ENCODE measurements at places on chromosomes 2 and 18.

DNA sequence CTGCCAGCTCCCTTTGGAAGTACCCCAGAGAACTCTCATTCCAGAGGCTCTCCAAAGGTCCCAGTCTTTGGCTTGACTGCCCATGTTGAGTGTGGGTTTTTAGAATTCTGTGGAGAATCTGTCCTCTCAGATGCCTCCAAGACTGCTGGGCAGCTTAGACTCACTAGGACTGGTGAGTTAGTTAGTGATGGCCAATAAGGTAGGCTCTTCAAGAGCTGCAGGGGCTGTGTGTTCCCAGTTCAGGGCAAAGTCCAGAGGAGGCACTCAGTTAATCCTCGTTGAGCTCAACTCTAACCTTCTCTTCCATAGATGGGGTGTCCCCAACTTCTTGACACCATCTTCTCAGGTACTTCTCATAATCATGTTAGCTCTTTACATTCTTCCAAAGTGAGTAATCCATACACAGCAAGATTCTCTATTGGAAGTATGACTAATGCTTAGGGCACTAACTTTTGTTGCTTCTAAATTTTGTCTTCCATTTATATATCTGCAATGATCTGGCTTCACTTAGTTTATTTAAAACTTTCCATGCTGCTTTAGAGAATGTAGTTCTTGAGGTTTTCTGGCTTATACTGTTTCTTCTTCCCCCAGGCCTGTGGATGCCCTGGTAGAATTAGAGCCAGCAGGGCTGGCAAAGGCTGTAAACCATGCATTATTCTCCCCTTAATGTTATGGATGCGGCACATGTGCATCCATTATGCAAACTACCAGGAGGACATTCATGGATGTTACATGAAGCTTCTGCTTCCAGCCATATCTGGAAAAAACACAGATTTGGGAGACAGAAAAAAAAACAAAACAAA lies 88.9 kb downstream of the POLE4 start:
- H3K27me3 ChIP-seq, result no peaks in the 10 kb centered on the region
- DNase-seq, result no peak
- no peaks in the 10 kb centered on the region for H3K36me3 ChIP-seq

DNA sequence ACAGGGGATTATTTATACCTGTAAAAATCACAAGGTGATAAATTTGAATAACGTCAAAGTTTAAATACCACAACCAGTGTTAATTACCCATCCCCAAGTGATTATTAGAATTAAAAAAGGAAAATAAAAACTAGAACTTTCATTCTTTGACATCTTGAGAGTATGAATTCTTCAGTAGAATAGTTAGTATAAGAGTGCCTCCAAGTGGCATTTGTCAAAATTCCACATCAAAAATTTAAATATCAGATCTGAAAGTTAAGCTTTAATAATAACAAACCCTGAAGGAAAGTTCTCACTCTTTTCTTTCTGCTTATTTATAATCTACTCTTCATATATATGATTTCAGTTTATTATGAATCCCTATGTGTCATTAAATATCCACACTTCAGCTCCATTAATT lies 273.7 kb upstream of the KYNU start:
- no peak for DNase-seq
- H3K36me3 ChIP-seq, result no peaks in the 10 kb centered on the region
- no peaks in the 10 kb centered on the region for H3K27me3 ChIP-seq
- H3K4me3 ChIP-seq, result no peak overlapping the region
- no peak overlapping the region for H3K27ac ChIP-seq

GRCh38 chr2:71665168-71666093 lies 212.1 kb downstream of the DYSF start:
- H3K4me3 ChIP-seq, result no peak overlapping the region
- H3K4me1 ChIP-seq, result no peaks in the 10 kb centered on the region
- no peak overlapping the region for H3K27ac ChIP-seq
- no peaks in the 10 kb centered on the region for H3K27me3 ChIP-seq

DNA sequence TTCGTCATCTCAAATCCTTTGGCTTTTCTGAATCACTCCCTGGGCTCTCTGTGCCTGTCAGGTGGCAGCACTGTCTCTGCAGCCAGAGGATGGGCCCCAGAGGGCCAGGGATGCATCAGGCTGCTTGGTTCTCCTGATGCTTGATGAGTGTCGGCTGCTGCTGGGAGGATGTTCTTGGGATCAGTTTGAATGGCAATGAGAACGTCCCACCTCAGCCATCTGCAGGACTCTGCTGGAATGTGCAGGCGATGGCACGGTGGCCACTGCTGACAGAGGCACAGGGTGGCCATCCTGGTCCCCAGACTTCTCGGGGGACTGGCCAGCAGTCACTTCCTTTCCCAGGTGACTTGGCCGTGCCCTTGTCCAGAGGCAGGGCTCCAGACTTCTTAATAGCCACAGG lies 146.0 kb downstream of the FAM210A start:
- H3K4me3 ChIP-seq, result no peak overlapping the region
- H3K36me3 ChIP-seq, result no peaks in the 10 kb centered on the region
- DNase-seq, result no peak
- no peaks in the 10 kb centered on the region for H3K27me3 ChIP-seq
- no peak overlapping the region for H3K27ac ChIP-seq
- H3K4me1 ChIP-seq, result no peaks in the 10 kb centered on the region

DNA sequence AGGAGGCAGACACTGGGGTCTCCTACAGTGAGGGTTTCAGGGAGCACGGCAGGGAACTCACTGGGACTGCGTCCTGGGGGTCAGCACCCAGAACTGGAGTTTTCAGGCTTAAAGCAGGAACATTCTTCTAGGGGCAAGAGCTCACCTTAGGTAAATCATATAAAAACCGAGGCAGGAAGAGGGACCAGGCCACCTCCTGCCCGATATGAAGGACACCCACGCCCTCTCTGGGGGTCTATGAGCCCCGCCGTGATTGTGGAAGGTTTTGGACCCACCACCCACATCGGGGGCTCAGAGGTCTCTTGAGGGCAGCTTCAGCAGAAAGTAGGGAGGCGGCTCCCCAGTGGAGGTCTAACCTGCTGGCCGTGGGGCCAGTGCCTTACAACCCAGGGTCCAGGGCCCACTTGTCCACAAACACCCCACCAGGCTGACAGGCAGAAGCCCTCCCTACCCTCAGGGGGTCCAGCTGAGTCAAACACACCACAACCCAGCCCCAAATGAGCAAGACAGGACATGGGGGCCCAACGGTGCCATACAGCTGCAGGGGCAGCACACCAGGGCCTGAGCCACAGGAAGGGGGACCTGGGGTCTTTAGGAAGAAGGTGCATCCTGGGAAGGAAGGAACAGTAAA lies 25.3 kb downstream of the CROCC2 start:
- DNase-seq, result no peak
- no peaks in the 10 kb centered on the region for H3K36me3 ChIP-seq
- H3K4me1 ChIP-seq, result no peaks in the 10 kb centered on the region

DNA sequence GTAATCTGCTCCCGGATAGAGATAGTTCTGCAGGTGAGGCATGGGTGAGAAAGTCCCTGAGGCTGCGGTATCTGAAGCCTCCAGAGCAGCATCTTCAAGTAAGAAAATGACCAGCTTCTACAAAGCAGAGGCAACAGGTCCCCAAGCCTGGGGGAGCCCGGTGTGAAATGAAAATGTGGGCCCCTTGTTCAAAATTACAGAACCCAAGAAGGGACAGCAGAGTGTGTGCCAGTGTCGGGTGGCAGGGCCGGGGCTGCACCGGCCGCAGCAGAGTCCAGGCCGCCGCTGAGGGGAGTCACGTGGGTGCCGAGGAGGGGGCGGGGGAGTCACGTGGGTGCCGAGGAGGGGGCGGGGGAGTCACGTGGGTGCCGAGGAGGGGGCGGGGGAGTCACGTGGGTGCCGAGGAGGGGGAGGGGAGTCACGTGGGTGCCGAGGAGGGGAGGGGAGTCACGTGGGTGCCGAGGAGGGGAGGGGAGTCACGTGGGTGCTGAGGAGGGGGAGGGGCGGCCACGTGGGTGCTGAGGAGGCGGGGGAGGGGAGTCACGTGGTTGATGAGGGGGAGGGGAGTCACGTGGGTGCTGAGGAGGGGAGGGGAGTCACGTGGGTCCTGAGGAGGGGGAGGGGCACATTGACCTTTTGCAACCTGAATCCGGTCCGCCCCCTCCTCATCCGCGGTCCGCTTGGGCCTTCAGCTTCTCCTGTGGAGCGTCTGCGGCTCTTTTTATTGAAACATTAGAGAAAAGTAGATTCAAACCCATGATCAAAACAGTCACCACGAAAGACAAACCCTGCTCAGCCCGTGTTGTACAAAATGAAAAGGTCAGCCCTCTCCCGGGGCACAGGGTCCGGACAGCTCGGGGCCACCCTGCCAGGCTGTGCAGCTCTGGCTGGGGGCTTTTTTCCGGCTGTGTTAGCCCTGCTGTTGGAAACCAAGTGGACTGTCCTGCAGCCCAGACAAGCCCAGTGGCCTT lies 10.4 kb downstream of the COLEC11 start:
- no peaks in the 10 kb centered on the region for H3K4me1 ChIP-seq
- H3K36me3 ChIP-seq, result no peaks in the 10 kb centered on the region
- H3K27me3 ChIP-seq, result no peaks in the 10 kb centered on the region
- no peak overlapping the region for H3K4me3 ChIP-seq
- DNase-seq, result peak; percentile 24

DNA sequence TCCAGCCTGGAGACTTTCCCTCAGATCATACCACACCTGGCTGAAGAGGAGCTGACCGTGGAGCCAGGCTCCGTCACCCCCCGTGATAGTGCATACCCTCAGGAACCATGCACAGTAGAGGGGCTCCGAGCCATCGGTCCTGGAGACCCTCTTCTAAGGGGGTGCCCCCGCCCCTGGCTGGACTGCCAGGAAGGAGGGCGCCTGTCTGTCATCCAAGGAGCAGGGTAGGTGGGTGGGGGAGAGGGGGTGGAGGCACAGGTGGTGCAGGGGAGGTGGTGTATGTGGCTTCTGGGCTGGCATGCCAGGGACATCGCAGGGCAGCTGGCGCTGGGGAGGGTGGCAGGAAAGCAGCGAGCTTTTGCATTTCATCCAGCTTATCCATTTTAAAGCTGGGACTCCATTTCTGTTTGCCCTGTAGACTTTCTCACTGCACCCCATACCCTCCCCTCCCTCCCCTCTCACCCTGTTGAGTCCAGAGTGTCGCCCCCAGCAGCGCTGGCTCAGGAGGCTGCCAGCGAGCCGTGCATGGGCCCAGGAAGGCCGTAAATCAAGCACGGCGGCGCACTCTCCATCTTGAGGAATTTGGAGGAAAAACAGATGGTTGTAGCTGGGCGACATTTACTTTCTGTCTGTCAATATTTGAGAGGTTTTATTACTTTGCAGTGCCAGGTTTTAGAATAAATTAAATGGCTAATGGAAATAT lies 56.2 kb upstream of the HS6ST1 start:
- peaks cover 8% of the 10 kb centered on the region for H3K4me1 ChIP-seq
- no peak overlapping the region for H3K27ac ChIP-seq
- no peak for DNase-seq
- no peaks in the 10 kb centered on the region for H3K36me3 ChIP-seq
- H3K27me3 ChIP-seq, result no peaks in the 10 kb centered on the region

GRCh38 chr2:160372585-160372984 lies 121.0 kb downstream of the RBMS1 start:
- no peaks in the 10 kb centered on the region for H3K27me3 ChIP-seq
- H3K36me3 ChIP-seq, result no peaks in the 10 kb centered on the region

GRCh38 chr18:66916834-66917233 lies 312.9 kb upstream of the CDH19 start:
- peaks cover 4% of the 10 kb centered on the region for H3K4me1 ChIP-seq
- DNase-seq, result no peak
- H3K4me3 ChIP-seq, result no peak overlapping the region
- H3K27me3 ChIP-seq, result no peaks in the 10 kb centered on the region
- no peak overlapping the region for H3K27ac ChIP-seq
- H3K36me3 ChIP-seq, result no peaks in the 10 kb centered on the region

- 0 out of 2 replicates have a peak, but pooled peaks cover 6% of the 10 kb centered on the region for H3K4me1 ChIP-seq
- H3K36me3 ChIP-seq, result no peaks in the 10 kb centered on the region
- H3K4me3 ChIP-seq, result no peak overlapping the region
- H3K27me3 ChIP-seq, result no peaks in the 10 kb centered on the region
- H3K27ac ChIP-seq, result 0 out of 2 replicates have a peak overlapping the region, but pooled peaks have one; percentile 19
These were observed 226.6 kb downstream of the ALPK2 start for GRCh38 chr18:58402247-58402646.

DNA sequence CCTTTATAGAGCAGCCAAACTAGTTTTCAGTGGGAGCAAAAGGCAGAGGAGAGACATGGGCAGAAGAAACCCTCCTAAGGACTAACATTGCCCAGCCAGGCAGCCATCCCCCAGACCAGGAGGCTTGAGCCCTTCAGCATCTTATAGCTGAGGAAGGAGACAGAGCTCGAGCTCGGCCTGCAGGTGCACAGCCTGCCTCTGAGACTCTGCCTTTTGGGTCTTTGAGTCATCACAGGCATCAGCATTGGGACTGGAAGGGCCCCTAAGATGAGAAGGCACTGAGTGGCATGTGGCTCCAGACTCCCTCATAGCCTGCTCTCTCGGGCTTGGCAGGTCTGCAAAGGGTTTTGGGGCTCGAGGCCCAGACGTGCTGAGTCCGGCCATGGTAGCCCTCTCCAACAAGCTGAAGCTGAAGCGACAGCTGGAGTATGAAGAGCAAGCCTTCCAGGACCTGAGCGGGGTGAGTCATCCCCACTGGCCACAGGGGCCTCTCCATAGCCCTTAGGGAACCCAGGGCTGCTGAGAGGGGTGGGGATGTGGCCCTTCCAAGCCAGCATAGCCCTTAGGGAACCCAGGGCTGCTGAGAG lies 84.1 kb downstream of the EPAS1 start:
- no peaks in the 10 kb centered on the region for H3K27me3 ChIP-seq
- no peak for DNase-seq
- no peak overlapping the region for H3K4me3 ChIP-seq

- H3K27ac ChIP-seq, result peak overlapping the region; percentile 53
- H3K27me3 ChIP-seq, result no peaks in the 10 kb centered on the region
- peak; percentile 87 for DNase-seq
- H3K4me3 ChIP-seq, result no peak overlapping the region
These were observed 267.4 kb downstream of the PHLPP1 start for GRCh38 chr18:62982600-62983251.

- no peaks in the 10 kb centered on the region for H3K27me3 ChIP-seq
- no peak overlapping the region for H3K27ac ChIP-seq
- no peaks in the 10 kb centered on the region for H3K36me3 ChIP-seq
- no peaks in the 10 kb centered on the region for H3K4me1 ChIP-seq
These were observed 31.6 kb downstream of the INPP5D start for GRCh38 chr2:233091595-233092375.

DNA sequence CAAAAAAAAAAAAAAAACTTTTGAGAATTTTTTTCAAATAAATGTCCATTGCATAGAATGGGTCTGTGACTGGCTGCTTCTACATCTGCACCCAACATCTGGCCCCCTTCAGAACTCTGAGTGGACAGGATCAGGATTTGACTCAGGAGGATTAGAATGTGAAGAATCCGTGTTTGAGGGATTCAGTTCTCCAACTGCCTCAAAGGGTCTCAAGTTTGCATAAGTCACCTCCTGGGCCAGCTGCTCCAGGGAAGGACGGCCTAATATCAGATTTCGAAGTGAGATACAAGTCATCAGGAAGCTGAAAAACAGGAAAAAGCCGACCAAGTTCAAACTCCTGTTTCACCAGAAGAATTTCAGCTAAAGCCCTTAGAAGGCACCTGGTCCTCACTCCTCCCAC lies 10.9 kb downstream of the MAT2A start:
- H3K4me1 ChIP-seq, result no peaks in the 10 kb centered on the region
- H3K36me3 ChIP-seq, result peaks cover 37% of the 10 kb centered on the region
- no peak overlapping the region for H3K4me3 ChIP-seq
- H3K27ac ChIP-seq, result no peak overlapping the region
- DNase-seq, result peak; percentile 44
- no peaks in the 10 kb centered on the region for H3K27me3 ChIP-seq

GRCh38 chr2:45134014-45134413 lies 124.8 kb upstream of the SIX2 start:
- no peaks in the 10 kb centered on the region for H3K27me3 ChIP-seq
- H3K4me3 ChIP-seq, result no peak overlapping the region
- H3K36me3 ChIP-seq, result no peaks in the 10 kb centered on the region
- peaks cover 6% of the 10 kb centered on the region for H3K4me1 ChIP-seq
- DNase-seq, result peak; percentile 34
- no peak overlapping the region for H3K27ac ChIP-seq

Measured in GM23338 (cell line).